Umbilical cord (tissue), 2 donors: ENCODE measurements at places on chromosomes 5 and 9. TPM values are rescaled to one million over a fixed set of nuclear protein-coding genes. Genes with fewer than 3 reads are reported as not detected.
A peak's percentile ranks its signal among the peaks of the same experiment; 100 is the strongest.

Gene WNT8A
- total RNA-seq = 7.2 TPM

Gene N4BP3
- 1.7 TPM for total RNA-seq

Gene ISOC1
- total RNA-seq = 94.4 TPM

Gene GMCL2
- total RNA-seq = 4.1 TPM

Gene OR1Q1
- total RNA-seq = 9.6 TPM

Gene MAMDC2
- total RNA-seq = 3.1 TPM

Gene TLE1
- total RNA-seq = 44.8 TPM

Gene EIF4E1B
- total RNA-seq = 5.3 TPM

Gene PPP3R2
- 3.6 TPM for total RNA-seq

Gene ASPN
- 132 TPM for total RNA-seq

Gene TNIP1
- total RNA-seq = 58.7 TPM

Gene NUDCD2
- 16.4 TPM for total RNA-seq

Gene MARVELD2
- total RNA-seq = 3.9 TPM

Gene PKN3
- 1.7 TPM for total RNA-seq

Gene BTF3
- total RNA-seq = 207 TPM

Gene PCDHGC4
- 4.8 TPM for total RNA-seq

DNA sequence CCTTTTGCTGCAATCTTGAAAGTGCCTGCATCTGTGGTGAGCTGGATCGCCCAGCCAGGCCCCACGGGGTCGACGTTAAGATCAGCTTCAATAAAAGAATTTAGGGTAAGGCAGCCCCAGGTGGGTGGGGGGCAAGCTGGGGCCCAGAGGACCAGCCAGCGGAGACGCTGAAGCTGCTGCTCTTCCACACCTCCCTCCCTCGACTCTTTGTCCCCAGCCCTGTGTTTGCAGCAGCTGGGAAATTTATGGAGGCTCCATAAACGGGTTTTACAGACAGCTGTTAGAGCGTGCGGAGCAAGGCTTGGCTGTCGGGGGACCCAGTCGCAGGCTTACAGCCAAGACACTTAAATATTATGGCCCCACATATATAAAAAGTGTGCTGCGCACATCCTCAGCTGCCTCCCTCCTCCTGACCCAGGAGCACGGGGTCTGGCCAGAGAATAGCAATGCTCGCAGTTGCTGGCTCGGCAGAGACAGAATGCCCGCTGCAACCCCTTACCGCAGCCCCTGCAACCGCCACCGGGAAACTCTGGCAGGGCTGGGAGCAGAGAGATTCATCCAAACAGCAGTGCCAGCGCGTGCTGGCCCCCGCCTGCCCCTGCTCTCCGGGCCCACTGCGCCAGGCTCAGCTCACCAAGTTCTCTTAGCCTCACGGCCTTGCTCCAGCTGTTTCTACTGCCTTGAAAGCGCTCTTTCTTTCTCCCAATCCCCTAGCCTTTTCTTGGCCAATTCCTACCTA, 28.4 kb upstream of the MVB12B start:
- peak; percentile 21 for DNase-seq

DNA sequence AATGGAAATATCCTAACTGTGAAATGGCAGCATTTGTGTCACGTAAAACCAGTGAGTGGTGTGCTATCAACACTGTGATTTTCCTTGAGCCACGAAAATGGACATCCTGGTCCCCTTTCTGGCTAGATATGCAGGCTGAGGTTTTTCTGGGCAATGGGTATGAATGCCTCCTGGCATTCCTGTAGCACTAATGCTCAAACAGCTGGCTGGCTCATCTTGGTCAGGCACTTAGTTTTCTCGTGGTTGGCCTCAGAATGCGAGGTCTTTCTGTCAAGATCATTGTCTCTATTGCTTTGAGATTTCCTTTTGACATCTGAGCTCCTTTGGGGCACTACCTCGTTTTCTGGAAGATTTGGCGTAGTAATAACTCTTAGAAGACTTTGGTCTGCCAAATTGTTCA, 15.6 kb downstream of the SLC1A3 start:
- no peak for DNase-seq

DNA sequence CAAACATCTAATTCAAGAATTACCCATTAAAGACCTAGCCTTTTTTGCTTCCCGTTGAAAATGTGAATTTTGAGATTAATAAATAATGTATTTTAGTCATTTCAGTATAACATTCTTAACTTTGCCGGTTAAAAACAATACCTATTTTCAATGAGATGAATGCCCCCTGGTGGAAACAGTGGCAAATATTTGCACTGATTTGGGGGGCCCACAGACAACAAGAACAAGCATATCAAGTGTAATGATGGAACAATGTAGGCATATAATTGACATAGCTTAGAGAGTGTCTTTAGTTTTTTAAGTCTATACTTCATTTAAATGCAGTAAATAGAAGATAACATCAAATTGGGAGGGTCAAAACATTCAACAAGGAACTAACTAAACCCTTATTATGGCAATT, 111.9 kb downstream of the NTRK2 start:
- DNase-seq = peak; percentile 28

DNA sequence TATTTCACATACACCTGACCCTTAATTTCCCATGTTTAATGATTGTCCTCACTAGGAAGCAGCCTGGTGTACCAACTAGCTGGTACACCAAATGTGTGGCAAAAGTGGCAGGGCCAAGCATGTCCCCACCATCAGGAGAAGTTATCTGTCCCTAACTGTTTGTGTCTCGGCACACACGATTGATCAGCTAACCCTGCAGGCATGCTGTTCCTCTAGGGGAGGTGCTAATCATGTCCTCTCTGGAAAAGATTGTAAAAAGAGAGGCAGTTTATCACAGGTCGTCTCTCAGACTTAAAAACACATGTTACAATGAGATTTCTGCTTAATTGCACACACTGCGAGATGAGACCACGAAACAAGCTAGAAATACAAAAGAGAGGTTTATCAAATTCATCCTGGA, 342.7 kb downstream of the DIRAS2 start:
- DNase-seq = no peak

DNA sequence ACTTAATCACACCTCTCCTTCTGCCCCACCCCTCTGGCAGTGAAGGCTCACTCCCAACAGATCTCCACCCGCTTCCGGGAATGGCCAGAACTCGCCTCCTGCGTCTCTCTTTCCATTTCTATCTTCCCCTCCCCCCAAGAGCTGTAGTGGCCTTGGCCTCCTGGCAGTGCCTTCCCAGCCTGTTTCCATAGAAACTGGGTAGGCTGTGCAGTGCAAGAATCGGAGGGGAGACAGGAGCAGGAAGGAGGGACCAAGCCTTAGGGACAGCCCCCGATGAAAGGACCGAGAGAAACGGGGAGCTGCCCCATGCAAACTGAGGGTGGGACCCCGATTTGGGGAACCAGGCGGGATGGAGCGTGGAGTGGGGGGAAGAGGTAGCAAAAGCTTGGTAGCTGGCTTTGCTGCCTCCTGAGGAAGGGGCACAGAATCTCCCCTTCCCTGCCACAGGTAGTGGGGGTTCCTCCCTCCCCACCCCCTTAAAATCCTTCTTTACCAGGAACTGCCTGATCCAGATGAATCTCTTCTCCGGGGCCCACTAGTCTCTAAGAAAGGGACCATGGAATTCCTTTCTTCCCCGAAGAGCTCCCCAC, 4.5 kb upstream of the PCDH1 start:
- DNase-seq = no peak

- DNase-seq = peak; percentile 9
Observed at GRCh38 chr5:102536323-102536928, 37.6 kb upstream of the SLCO6A1 start.

DNA sequence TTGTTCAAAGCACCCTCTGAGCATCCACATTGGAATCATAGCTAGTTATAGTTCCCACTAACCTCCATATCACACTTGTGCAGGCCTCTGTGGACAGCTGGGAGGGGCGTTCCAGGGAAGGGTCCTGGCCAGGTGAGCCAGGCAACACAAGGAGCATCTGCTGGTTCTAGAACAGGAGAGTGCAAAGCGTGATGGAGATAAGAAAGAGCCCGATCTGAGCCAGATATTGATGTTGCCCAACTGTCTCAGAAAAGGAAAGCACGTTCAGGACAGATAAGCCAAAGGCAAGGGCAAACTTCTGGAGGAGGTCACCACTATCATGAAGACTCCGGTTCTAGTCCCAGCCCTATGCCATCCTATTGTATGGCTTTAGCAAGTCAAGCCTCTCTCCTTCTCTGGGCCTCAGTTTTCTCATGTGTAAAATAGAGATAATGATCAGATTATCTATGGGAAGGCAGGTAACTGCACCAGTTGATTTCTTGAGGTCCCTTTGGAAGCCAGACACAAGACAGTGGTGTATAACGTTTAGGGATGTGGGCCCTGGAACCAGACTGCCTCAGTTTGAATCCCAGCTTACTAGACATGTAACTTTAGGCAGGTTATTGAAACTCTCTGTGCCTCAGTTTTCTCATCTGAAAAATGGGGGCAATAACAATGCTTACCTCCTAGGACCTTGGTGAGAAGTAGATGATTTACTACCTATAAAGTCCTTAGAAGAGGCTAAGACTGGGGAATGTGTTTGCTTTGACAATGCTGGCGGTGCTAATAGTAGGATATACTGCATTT, 19.8 kb downstream of the GABBR2 start:
- DNase-seq = no peak

DNA sequence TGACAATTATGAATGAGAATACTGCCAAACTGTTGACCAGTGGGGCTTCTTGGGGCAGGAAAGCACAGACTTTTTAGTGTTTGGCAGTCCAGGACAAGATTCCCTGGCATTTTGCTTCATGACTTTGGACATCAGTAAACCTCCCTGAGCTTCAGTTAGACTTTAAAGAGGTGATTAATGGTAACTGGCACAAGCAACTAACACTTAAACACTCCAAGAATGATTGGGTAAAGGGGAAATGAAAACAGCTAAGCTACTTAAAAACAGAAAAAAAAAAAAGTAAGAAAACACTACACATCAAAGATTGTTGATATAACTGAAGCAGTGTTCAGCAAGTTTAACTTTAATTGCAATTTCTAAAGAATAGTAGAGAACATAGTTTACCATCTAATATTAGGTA, 13.4 kb downstream of the PAIP1 start:
- DNase-seq = no peak

- DNase-seq = peak; percentile 85
Observed at GRCh38 chr5:50863534-50864170, 197.2 kb downstream of the PARP8 start.

- DNase-seq = peak; percentile 44
Observed at GRCh38 chr9:136326061-136326760, 1.1 kb upstream of the GPSM1 start.

- DNase-seq = no peak
Observed at GRCh38 chr9:104779334-104779733, 15.4 kb downstream of the NIPSNAP3B start.

DNA sequence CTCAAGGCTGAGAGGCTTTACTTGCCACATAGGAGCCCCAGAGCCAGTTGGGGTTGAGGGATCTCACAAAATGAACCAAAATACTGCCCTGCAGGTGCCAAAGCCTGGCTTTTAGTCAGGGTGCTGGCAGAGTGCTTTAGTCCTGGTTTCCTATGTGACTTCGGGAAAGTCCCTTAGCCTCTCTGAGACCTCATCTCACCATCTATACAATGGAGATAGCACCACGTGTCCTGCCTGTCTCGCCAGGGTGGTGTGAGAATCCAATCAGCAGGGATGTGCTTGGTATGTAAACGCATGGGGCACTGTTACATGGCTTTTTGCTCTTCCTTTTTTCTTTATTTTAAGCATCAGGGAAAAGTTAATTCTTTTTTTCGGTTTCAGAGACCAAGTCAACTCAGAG, 68.3 kb downstream of the SHB start:
- DNase-seq = no peak

DNA sequence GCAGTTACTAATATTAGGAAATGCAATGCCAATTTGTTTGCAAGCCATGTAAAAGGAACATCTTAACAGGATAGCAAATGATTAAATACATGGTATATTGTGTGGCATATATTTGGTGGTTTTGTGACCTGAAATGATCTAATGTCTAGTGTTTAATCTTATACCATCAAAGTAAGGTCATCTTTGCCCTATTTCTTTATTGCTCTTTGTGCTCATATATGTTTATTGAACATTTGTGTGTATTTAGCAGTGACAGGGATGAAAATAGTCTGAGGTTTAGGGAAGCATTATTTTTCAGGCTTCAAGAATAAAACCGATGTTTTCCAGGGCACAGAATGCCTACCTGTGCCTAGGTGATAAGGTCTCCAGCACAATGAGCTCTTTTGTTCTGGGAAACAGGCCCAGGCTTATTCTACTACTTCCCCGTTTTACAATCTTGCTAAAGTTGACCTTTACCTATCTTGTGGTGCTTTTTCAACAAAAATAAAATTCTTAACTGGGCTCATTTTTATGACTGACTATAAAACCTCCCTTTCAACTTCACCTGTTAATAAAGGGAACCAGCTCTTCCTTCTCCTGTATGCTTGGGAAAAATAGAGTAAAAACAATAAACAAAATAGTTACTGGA, 105.6 kb upstream of the ANKH start:
- no peak for DNase-seq

- peak; percentile 80 for DNase-seq
Observed at GRCh38 chr5:129077433-129078075, 17.0 kb upstream of the ISOC1 start.

- DNase-seq = peak; percentile 81
Observed at GRCh38 chr5:169914766-169915165, 65.5 kb downstream of the INSYN2B start.

GRCh38 chr9:116336133-116336862, 182.7 kb downstream of the PAPPA start:
- no peak for DNase-seq
